ENCODE measurements at places on chromosomes 6 and 20. TPM values are rescaled to one million over a fixed set of nuclear protein-coding genes. Genes with fewer than 3 reads are reported as not detected.

- DNase-seq: no peak
Observed at GRCh38 chr6:252775-253535, 39.3 kb upstream of the DUSP22 start.

GRCh38 chr6:45815466-45816125 is 200.1 kb downstream of the CLIC5 start:
- DNase-seq: no peak

DNA sequence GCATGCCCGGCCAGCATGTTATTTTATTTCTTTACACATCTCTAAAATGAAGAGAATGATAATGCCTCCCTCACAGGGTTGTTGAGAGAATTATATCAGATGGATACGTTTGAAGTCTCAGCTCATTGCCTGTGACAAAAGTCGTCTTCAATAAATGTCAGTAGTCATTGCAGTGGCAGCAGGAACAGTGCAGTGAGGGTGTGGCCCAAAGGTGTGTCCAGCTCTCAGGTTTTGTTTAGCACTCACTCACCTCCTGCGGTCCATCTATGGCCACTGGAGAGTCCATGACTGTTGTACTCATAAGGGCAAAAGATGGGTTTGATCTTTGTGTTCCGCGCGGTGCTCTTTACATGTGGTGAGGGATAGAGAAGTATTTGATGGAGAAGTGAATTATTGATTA is 77.2 kb upstream of the TIAM2 start:
- no peak for DNase-seq

GRCh38 chr20:44072384-44072783 is 114.6 kb downstream of the JPH2 start:
- DNase-seq: no peak

GRCh38 chr6:157124485-157125254 is 198.6 kb downstream of the TMEM242 start:
- DNase-seq: no peak

DNA sequence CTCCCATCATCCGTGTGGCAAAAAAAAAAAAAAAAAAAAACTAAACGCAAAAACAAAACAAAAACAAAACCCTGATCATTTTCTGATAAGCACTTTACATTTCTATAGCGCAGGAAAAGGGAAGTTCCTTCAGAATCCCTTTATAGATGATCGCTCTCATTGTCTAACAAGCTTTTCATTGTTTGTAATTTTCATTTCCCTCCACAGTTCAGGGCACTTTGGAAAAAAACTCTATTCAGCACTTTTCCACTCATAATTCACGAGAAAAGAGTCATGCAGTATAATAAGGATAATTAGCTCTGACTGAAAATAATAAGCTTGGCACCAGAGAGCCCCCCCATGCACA is 89.4 kb upstream of the ATXN1 start:
- no peak for DNase-seq

GRCh38 chr6:38507173-38507572 is 132.6 kb downstream of the BTBD9 start:
- DNase-seq: no peak

GRCh38 chr20:60211618-60212463 is 253.6 kb downstream of the CDH26 start:
- DNase-seq: no peak

DNA sequence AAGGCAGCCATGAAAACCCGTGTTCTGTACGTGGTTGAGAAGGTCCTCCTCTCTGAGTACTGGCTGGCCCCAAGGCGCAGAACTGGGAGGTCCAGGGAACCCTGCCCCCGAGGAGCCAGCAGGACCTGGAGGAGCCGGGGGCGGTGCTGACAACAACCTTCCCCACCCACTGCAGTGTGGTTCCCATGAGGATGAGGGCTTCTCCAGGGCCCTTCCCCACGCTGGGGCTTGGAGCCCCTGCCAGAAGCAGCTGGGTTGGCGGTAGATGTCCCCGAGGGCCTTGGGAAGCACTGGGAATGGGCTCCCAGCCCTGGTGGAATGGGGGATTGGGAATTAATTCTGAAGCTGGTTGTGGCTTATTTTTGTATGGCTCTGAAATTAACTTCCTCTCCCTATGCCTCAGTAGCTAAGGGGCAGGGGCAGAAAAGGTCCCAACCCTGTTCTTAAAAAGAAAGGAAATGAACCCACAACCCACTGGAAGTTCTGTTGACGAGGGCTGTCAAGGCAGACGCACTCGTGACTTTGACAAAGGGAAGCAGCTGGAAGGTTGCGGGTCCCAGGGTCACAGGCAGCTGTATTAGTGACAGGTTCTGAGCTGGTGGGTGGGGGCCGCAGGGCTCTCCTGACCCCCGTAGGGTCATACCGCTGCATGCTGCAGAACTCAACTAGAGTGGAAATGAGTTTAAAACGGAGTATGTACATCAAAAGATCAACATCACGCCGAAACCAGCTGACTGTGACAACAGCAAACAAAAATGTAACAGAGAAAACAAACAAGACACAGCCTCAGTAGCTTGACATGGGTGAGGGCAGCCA is 13.9 kb upstream of the HELZ2 start:
- DNase-seq: no peak

DNA sequence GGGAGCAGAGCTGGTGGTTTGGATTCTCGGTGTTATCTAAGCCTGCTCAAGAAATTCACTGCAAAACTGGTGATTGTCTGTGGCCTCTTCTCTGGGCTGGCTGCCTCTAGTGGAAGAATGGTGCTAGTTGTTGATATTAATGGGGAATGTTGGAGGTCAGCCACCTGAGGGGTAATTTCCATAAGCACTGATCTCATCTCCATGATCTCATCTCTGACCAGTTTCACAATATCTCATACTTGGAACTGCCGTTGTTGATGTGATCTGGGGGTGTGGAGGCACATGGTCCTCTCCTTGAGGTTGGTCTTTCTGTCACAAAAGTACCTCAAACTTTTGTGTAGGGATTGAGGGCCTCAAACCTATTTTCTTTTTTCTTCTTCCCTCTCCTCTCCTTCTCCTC is 102.6 kb downstream of the CD109 start:
- no peak for DNase-seq

DNA sequence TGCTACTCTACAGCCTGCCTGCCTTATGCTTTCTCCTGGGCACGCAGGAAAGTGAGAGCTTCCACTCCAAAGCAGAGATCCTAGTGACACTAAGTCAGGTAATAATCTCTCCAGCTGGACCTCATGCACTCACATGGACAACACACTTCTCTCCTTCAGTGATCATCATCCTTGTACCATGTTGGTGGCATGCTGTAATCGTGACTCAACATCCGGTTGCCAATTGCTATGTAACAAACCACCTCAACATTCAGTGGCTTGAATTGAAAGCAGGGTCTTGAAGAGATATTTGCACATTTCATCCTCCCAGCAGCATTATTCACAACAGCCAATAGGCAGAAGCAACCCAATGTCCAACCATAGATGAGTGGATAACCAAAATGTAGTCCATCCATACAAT is 40.3 kb upstream of the PPP1R3G start:
- no peak for DNase-seq

GRCh38 chr6:15553736-15554294 is 109.0 kb downstream of the DTNBP1 start:
- no peak for DNase-seq

DNA sequence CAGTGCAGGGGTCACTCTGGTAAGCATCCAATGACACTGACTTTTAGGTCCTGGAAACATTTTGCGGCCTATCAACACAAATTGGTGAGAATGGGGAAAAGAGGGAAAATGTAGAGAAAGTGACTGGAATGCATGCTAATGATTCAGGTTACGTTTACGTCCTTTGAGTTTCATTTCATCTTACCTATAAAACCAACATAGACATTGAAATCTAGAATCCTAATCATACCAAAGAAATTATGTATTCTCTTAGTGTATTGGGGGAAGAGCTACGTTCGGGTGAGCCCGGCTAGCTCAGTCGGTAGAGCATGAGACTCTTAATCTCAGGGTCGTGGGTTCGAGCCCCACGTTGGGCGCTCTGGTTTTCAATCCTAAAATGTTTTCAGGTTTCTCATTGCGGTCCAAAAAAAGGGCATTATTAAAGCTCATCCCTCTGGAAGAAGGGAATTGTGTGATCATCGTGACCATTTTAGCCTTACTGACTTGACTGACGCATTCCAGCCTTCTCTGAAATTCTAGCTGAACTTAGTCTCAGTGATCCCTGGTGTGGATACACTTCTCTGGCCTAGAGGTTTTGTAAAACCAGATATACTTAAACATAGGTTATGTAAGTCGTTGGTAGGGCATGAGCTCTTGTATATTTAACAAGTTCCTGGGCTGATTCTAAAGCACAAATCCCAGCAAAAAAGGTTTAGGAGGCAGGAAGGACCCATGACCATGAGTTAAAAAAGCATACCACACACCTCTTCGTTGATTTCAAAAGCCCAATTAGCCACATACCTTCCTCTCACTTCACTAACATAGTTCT is 18.3 kb downstream of the HMGN4 start:
- DNase-seq: no peak

- DNase-seq: no peak
Observed at GRCh38 chr20:17557675-17558006, 12.2 kb upstream of the DSTN start.

GRCh38 chr6:100465701-100466409 is 1.1 kb upstream of the SIM1 start:
- DNase-seq: no peak

GRCh38 chr20:11791835-11792567 is 125.7 kb upstream of the BTBD3 start:
- no peak for DNase-seq

Gene ADIG
- not detected for total RNA-seq

Gene TMC2
- not detected for total RNA-seq

Gene MAP7
- 0.73 TPM for total RNA-seq

Gene TMEM244
- 1.2 TPM for total RNA-seq

Gene HDGFL1
- not detected for total RNA-seq

Gene EYA4
- not detected for total RNA-seq

Gene C6orf15
- not detected for total RNA-seq

Gene GPSM3
- 272 TPM for total RNA-seq

Gene PLA2G7
- not detected for total RNA-seq

All from T-cell (primary cell).